ENCODE measurements at places on chromosomes 1 and 21. TPM values are rescaled to one million over a fixed set of nuclear protein-coding genes. Genes with fewer than 3 reads are reported as not detected.

- H3K4me1 ChIP-seq, result no peaks in the 10 kb centered on the region
- H3K27me3 ChIP-seq, result no peaks in the 10 kb centered on the region
- H3K27ac ChIP-seq, result no peak overlapping the region
- H3K4me3 ChIP-seq, result no peak overlapping the region
Measured at GRCh38 chr21:42373196-42373907, 7.0 kb upstream of the TFF1 start.

GRCh38 chr1:37068897-37069296 is 34.6 kb upstream of the GRIK3 start:
- no peak for DNase-seq
- H3K27ac ChIP-seq, result no peak overlapping the region
- no peak overlapping the region for H3K4me3 ChIP-seq
- H3K36me3 ChIP-seq, result no peaks in the 10 kb centered on the region
- no peaks in the 10 kb centered on the region for H3K4me1 ChIP-seq

GRCh38 chr1:53439337-53440207 is 19.6 kb upstream of the DMRTB1 start:
- H3K36me3 ChIP-seq, result no peaks in the 10 kb centered on the region
- no peak overlapping the region for H3K4me3 ChIP-seq
- no peak for DNase-seq
- H3K27me3 ChIP-seq, result peaks cover 5% of the 10 kb centered on the region

- peaks cover 12% of the 10 kb centered on the region for H3K4me1 ChIP-seq
- DNase-seq, result no peak
- no peaks in the 10 kb centered on the region for H3K36me3 ChIP-seq
- no peaks in the 10 kb centered on the region for H3K27me3 ChIP-seq
Measured at GRCh38 chr1:174957829-174958228, 41.9 kb upstream of the CACYBP start.

DNA sequence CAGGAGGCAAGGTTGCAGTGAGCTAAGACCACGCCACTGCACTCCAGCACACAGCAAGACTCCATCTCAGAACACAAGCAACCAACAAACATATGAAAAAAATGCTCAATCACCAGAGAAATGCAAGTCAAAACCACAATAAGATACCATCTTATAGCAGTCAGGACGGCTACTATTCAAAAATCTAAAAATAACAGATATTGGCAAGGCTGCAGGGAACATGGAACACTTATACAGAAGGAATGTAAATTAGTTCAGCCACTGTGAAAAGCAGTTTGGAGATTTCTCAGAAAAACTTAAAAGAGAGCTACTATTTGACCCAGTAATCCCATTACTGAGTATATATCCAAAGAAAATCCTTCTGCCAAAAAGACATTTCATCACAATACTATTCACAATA is 27.6 kb upstream of the POGK start:
- no peak overlapping the region for H3K4me3 ChIP-seq
- no peak overlapping the region for H3K27ac ChIP-seq
- DNase-seq, result no peak
- no peaks in the 10 kb centered on the region for H3K27me3 ChIP-seq
- H3K36me3 ChIP-seq, result no peaks in the 10 kb centered on the region

DNA sequence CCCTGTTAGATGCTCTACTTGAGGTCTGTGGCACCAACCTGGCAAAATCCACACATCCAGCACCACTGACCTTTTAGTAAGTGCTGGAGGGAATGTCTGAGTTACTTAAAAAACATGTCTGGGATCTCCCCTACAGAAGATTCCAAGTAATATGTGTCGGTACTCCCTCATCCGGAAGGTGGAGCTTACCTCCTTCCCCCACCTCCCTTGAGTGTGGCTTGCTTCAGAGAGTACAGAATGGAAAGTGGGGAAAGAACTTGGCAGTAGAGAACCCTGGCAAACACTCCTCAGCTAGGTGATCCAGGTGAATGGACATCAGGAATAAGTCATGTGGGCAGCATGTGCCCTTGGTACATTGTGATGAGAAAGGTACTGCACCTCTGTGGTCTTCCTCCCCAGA is 49.0 kb upstream of the BCAR3 start:
- H3K27ac ChIP-seq, result no peak overlapping the region
- no peaks in the 10 kb centered on the region for H3K4me1 ChIP-seq
- H3K36me3 ChIP-seq, result no peaks in the 10 kb centered on the region
- H3K27me3 ChIP-seq, result no peaks in the 10 kb centered on the region

DNA sequence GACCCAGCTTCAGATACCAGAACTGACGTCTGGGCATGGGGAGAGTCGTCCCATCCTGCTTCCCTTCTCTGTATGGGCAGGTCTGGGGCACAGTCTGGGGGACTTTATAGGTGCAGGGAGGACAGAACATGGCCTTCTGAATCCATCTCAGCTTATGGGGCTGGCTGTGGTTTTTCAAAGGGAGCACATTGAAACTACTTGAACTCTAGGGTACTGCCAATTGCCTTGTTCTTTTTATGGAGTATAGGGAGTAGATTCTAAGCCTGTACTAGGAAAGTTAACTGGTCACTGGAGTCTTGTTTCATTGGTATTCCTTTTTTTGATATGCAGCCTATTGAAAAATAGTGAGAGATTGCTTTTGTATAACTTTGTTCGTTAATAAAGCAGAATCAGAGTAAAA is 90.2 kb downstream of the ATP5PO start:
- no peak overlapping the region for H3K27ac ChIP-seq
- H3K27me3 ChIP-seq, result no peaks in the 10 kb centered on the region
- no peak overlapping the region for H3K4me3 ChIP-seq

- H3K36me3 ChIP-seq, result no peaks in the 10 kb centered on the region
- DNase-seq, result no peak
- no peaks in the 10 kb centered on the region for H3K27me3 ChIP-seq
- H3K4me3 ChIP-seq, result no peak overlapping the region
- no peaks in the 10 kb centered on the region for H3K4me1 ChIP-seq
Measured at GRCh38 chr1:243459059-243459458, 203.2 kb downstream of the SDCCAG8 start.

- no peaks in the 10 kb centered on the region for H3K36me3 ChIP-seq
- no peaks in the 10 kb centered on the region for H3K4me1 ChIP-seq
- no peak overlapping the region for H3K27ac ChIP-seq
- DNase-seq, result no peak
Measured at GRCh38 chr1:41639332-41639936, 155.0 kb upstream of the EDN2 start.

GRCh38 chr1:226498640-226499008 is 49.9 kb upstream of the STUM start:
- no peak overlapping the region for H3K27ac ChIP-seq
- no peaks in the 10 kb centered on the region for H3K36me3 ChIP-seq
- H3K27me3 ChIP-seq, result no peaks in the 10 kb centered on the region
- no peaks in the 10 kb centered on the region for H3K4me1 ChIP-seq
- DNase-seq, result no peak
- H3K4me3 ChIP-seq, result no peak overlapping the region

DNA sequence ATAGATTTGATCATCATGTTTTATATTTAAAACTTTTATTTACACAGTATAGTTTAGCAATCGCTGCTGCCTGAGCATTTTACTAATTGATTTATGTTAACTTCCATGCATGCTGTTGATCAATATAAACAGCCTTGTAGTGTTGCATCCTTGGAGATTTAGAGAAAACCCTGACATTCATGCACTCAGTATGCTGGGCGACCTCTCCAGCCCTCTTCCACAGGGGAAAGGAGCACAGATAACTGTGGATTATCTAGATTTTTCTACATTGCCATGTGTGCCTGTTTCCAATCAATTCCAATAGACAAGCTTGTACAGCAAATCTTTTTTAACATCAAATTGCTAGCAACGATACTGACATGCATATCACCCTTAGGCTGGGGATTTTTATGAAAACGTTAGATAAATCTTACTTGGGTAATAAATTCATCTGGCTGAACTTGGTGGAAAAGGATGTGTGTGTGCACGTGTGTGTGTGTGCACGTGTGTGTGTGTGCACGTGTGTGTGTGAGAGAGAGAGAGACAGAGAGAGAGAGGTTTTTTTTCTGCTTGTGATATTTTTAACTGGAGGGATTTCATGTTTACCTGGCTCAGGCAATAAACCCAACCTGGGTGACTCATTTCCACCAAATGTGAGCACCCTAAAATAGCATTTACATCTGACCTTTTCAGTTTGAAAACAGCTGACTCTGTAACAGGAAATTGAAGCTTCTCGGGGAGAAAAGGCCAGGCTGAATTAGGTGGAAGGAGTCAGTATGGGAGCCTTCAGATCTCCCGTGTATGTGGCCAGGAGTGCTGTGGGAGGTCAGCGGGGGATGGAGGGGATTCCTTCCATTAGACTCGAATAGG is 339.8 kb downstream of the PRDM2 start:
- no peak overlapping the region for H3K27ac ChIP-seq
- no peak overlapping the region for H3K4me3 ChIP-seq
- H3K4me1 ChIP-seq, result no peaks in the 10 kb centered on the region
- no peak for DNase-seq

DNA sequence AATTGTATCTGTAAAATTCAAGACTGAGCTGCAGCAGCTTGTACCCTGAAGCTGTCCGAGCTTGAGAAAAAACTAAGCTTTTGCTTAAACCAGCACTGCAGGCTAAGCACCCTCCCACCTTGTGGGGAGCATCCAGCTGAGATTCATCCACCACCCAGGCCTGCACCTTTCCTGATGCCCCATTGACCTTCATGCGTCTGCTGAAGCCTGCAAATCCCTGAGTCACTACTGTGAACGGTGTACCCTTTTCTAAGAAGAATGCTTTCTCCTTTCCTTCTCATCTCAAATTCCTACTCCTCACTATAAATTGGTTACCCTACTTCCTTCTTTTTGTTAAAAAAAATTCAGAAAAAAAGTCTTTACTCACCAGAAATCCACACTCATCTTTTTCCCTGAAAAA is 90.9 kb upstream of the RGS18 start:
- H3K4me1 ChIP-seq, result no peaks in the 10 kb centered on the region
- no peaks in the 10 kb centered on the region for H3K36me3 ChIP-seq

DNA sequence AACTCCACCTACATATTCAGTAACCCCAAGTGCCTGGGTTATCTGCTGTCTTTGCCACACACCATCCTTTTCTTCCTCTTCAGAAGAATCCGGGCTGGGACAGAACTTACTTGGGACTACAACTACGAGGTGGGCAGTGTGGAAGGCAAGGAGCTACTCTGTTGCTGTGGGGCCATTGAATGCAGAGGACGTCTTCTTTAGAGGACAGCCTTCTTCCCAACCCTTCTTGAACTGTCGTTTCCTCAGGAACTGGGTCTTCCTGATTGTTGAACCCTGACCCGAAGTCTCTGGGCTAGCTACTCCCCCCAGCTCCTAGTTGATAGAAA is 10.5 kb downstream of the CERS2 start:
- H3K4me3 ChIP-seq, result no peak overlapping the region
- no peak overlapping the region for H3K27ac ChIP-seq
- H3K36me3 ChIP-seq, result peaks cover 25% of the 10 kb centered on the region
- no peak for DNase-seq

DNA sequence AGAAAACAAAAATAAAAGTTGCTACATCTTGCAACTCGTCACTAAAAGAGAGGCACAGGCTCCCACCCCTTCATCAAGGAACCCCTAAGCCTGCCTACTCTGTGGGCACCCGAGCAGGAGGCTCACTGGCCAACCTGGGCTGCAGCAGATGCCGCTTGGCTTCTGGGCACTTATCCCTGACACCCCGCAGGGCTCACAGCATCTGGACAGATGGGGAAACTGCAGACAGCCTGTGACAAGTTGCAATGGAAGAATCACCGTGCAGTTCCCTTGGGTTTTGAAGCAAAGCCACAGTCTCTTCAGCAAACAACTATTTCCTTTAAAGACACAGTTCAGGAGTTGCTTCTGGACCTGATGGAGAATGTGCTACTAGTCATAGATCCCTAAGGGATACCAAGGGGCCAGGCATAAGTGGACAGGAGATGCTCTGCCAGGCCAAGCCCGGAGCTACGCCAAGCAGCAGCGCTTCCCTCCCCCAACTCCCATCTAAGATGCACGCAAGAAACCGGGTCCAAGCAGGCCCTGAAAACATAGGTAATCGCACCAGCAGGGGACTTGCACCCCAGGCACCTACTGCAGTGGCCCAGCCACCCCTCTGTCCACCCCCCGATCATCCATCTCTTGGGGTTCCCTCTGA is 170.6 kb downstream of the NPHP4 start:
- no peak for DNase-seq
- no peak overlapping the region for H3K4me3 ChIP-seq
- H3K27me3 ChIP-seq, result no peaks in the 10 kb centered on the region
- H3K27ac ChIP-seq, result no peak overlapping the region
- H3K4me1 ChIP-seq, result no peaks in the 10 kb centered on the region

GRCh38 chr1:143652744-143653428 is 318.9 kb downstream of the FAM72C start:
- no peak overlapping the region for H3K27ac ChIP-seq
- no peaks in the 10 kb centered on the region for H3K4me1 ChIP-seq
- H3K36me3 ChIP-seq, result no peaks in the 10 kb centered on the region

GRCh38 chr1:19096036-19096833 is 113.8 kb downstream of the UBR4 start:
- no peaks in the 10 kb centered on the region for H3K27me3 ChIP-seq
- no peak overlapping the region for H3K4me3 ChIP-seq
- DNase-seq, result peak; percentile 64
- no peak overlapping the region for H3K27ac ChIP-seq
- no peaks in the 10 kb centered on the region for H3K4me1 ChIP-seq

GRCh38 chr1:58618303-58618702 is 41.3 kb upstream of the TACSTD2 start:
- H3K4me3 ChIP-seq, result no peak overlapping the region
- H3K36me3 ChIP-seq, result no peaks in the 10 kb centered on the region
- no peaks in the 10 kb centered on the region for H3K4me1 ChIP-seq
- no peaks in the 10 kb centered on the region for H3K27me3 ChIP-seq
- no peak for DNase-seq

DNA sequence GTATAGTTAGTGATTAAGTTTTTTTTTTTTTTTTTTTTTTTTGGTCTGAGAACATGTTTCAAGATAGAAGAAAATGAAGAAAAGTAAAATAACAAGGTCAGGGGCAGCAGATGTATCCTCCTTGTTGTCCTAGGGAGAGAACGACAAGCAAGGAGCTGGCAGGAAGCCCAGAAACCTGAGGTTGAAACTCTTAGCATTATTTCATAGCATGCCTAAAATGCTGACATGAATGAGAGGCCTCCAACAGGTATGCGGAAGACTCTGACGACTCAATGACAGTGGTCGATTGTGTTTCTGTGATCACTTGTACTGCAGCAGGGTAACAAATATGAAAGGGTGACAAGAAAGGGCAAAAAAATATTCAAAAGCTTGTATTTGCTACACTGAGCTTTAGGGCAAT is 415.9 kb downstream of the PLA2G4A start:
- DNase-seq, result no peak
- H3K27ac ChIP-seq, result no peak overlapping the region
- no peak overlapping the region for H3K4me3 ChIP-seq
- no peaks in the 10 kb centered on the region for H3K36me3 ChIP-seq
- H3K27me3 ChIP-seq, result no peaks in the 10 kb centered on the region
- no peaks in the 10 kb centered on the region for H3K4me1 ChIP-seq

Gene GPR137B
- total RNA-seq, result 4.5 TPM

Gene RNU1-3
- 2,517 TPM for total RNA-seq

Gene CPT2
- total RNA-seq, result 66.4 TPM

Gene GSTM2
- total RNA-seq, result 18.5 TPM

Gene ZNF593OS
- not detected for total RNA-seq

Gene CHODL
- total RNA-seq, result 0.53 TPM

Gene ADCY10
- 0.64 TPM for total RNA-seq

Gene GSTM5
- total RNA-seq, result 2.0 TPM

Data from colonic mucosa (tissue), 4 donors.